ENCODE measurements at places on chromosomes 16 and 17. TPM values are rescaled to one million over a fixed set of nuclear protein-coding genes. Genes with fewer than 3 reads are reported as not detected.

Gene KCNH4
- total RNA-seq: not detected

Gene CACNG4
- not detected for total RNA-seq

Gene KCNJ16
- not detected for total RNA-seq

Gene NRN1L
- total RNA-seq: not detected

Gene SPATA32
- not detected for total RNA-seq

Gene MGAT5B
- 0.33 TPM for total RNA-seq

Gene HSPB9
- 0.07 TPM for total RNA-seq

Gene AARS1
- 281 TPM for total RNA-seq

Gene GLP2R
- total RNA-seq: not detected

Gene HBA1
- not detected for total RNA-seq

Gene DPEP2
- not detected for total RNA-seq

Gene LRRC3C
- total RNA-seq: not detected

Gene PPP1R27
- not detected for total RNA-seq

Gene OR1A1
- total RNA-seq: not detected

Gene TAX1BP3
- 159 TPM for total RNA-seq

Gene ZP2
- total RNA-seq: not detected

Gene TNFRSF17
- 0.10 TPM for total RNA-seq

Gene ZACN
- 0.26 TPM for total RNA-seq

Gene ASGR1
- total RNA-seq: 0.26 TPM

Gene SALL1
- 1.0 TPM for total RNA-seq

Gene TNK1
- 0.26 TPM for total RNA-seq

Gene TBC1D16
- 51.9 TPM for total RNA-seq

Gene CRHR1
- total RNA-seq: not detected

Gene GP1BA
- not detected for total RNA-seq

Gene FBXO39
- 0.07 TPM for total RNA-seq

Gene SLC6A2
- not detected for total RNA-seq

Gene COPS3
- total RNA-seq: 62.4 TPM

Gene NT5M
- 1.3 TPM for total RNA-seq

Gene SCN4A
- under 0.01 TPM for total RNA-seq

Gene RTN4RL1
- total RNA-seq: 0.46 TPM

All from smooth muscle cell of the pulmonary artery (primary cell).